Hindlimb muscle (tissue), 1 donor: ENCODE measurements at places on chromosomes 13 and 19.

DNA sequence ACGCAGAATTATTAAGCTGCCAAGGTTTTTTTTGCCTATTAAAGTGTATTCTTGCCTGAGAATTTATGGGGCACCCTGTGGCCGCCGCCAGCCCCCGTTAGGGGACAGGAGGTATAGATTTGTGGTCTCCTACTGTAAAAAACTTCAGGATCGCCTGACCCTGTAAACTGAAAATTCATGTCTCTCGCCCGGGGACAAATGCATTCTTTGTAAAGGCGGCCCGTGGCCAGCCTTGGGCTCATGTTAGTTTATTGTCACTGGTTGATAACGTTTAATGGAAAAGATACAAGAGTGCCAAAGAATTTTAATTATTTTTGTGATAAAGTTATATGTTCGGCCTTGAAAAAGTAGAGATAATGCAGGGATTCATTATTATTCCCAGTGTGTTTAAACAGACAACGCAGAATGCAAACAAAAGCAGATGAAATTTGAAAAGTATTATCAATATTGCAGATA is 141.7 kb downstream of the URI1 start:
- DNase-seq = no peak

GRCh38 chr19:51129716-51130115 is 5.0 kb downstream of the SIGLEC9 start:
- no peak for DNase-seq

GRCh38 chr19:49591731-49592485 is 926 bp downstream of the PRR12 start:
- DNase-seq = peak; percentile 55

DNA sequence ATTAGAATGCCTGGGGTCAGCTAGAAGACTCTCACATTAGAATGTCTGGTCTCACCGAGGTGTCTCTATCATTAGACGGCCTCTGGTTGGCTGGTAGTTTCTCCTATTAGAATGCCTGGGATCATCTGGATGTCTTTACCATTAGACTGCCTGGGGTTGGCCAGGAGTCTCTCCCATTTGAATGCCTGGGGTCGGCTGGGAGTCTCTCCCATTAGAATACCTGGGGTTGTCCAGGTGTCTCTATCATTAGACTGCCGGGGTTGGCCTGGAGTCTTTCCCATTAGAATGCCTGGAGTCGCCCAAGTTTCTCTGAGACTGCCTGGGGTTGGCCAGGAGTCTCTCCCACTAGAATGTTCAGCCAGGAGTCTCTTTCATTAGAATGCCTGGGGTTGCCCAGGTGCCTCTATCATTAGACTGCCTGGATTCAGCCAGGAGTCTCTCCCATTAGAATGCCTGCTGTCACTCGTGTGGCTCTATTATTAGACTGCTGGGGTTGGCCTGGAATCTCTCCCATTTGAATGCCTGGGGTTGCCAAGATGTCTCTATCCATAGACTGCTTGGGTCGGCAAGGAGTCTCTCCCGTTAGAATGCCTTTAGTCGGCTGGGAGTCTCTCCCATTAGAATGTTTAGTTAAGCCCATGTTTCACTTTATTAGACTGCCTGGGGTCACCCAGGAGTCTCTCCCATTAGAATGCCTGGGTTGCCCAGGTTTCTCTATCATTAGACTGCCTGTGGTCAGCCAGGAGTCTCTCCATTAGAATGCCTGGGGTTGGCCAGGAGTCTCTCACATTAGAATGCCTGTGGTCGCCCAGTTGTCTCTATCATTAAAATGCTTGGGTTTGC is 1467.8 kb downstream of the UQCRFS1 start:
- DNase-seq = no peak

DNA sequence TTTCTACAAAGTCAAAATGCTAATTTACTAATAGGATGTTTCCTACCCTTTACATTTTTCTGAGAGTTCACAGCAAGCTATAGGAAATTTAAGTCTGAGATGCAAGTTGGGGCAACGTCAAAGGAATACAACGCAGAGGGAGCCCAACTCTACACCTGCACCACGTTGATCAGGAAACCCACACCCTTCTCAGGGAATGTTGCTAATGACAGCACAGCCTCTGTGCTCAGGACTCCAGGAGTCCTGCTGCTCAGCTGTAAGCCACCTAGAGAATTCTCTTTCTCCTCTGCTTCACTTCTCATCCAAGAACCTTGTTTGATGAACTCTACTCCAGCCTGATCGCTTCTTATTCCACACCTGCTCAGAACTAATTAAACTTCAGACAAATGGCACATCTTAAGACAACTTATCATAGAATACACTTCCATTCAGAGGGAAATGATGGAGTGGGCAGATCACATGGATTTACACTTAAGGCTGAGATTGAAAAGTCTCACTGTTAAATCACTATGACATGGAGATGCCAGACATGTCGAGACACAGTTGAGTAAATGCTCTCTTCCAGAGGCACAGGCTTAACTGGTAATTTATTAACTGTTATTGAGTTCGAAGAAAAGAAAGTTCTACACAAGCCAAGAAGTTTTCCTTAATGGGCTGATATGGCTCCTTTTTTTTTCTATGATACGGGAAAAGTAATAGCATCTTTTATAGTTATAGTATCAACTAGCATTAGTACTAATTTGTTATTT is 811.6 kb upstream of the ARGLU1 start:
- no peak for DNase-seq

- DNase-seq = no peak
Observed at GRCh38 chr13:67827992-67828391, 597.9 kb upstream of the PCDH9 start.

DNA sequence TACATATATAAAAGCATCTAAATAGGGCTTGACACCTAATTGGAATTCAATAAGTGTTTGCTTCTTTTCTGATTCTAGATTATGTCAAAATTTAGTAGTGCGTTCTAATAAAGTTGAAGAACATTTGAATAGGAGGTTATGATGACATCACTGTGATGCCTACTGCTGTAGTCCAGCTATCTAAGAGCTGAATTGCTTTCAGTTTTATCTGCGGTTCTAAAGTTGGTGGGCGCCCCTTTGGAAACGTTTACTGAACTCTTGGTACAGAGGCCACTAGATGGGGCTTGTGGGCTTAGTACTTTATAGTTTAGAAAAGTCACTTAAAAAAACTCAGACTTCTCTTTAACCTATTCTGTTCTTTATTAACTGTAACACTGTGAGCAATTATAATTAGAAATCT is 776.9 kb downstream of the GPC5 start:
- peak; percentile 25 for DNase-seq

- DNase-seq = no peak
Observed at GRCh38 chr19:51766461-51766860, 5.5 kb downstream of the FPR2 start.

DNA sequence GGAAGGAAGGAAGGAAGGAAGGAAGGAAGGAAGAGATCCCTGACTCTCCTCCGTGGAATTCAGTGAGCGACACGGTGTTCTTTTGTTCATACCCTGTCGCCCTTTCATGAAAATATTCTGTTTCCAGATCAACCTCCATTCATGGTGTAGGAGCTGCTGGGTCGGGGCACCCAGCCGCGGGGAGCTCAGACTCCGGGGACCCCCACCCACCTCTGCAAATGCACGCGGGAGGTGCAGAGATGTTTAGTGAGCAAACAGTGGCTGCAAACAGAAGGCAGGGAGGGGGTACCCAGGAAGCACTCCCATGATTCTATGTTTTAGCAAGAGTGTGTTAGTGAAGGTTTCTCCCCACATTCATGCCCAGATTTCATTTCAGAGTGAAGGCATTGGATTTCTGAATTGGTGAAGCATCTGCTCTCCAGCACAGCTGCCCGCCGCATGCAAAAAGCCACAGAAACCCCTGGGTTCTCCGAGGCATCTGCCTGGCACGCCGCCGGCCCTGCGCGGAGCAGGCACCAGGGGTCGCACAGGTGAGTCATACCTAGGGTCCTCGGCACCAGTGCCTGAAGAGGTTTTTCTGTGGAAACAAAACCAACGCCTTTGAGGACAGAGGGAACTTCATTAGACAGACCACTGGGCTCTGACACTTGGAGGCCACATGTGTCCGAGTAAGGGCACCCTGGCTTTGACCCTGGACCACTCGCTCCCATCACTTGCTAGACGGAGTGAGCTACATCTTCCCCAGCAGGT is 80.6 kb downstream of the ZNF557 start:
- no peak for DNase-seq

DNA sequence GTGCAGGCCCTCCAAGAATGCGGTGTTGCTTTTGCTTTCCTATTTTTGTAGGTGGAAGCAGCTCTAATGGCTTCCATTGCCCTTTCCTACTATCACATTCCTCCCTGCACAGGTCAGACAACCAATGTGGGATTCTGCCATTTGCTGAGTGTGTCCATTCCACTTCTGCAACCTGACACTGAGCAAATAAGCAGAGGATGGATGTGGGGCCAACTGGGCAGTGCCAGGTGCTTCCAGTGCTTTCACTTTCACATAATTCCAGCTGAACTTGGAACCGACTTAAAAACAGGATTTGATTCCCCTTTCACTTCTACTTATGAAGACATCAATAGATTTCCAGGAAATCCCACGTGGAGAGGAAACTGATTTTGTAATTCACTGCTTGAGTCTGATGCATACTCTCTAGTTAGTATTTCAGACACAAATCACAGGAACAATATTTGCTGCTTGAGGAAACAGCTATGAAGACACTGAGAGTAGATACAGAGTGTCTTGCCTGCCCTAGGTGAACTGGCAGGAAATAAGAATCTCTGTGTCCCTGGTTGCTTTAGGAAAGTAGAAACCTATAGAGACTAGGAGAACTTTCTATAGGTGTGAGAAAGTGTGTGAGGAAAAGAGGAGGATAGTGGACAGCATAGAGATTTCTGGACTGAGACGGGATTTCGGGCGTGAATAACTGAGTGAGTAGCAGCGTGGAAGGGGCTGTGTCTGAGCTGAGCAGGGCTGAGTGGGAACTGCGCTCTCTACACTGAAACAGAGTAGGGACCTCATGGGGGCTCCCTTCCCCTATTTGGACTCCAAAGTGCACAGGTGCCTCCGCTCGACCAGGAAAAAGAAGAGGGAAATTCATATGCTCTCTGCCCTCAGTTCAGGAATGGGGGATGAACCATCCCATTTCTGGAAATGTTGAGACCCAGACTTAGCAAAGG is 22.5 kb downstream of the LGALS16 start:
- DNase-seq = no peak

DNA sequence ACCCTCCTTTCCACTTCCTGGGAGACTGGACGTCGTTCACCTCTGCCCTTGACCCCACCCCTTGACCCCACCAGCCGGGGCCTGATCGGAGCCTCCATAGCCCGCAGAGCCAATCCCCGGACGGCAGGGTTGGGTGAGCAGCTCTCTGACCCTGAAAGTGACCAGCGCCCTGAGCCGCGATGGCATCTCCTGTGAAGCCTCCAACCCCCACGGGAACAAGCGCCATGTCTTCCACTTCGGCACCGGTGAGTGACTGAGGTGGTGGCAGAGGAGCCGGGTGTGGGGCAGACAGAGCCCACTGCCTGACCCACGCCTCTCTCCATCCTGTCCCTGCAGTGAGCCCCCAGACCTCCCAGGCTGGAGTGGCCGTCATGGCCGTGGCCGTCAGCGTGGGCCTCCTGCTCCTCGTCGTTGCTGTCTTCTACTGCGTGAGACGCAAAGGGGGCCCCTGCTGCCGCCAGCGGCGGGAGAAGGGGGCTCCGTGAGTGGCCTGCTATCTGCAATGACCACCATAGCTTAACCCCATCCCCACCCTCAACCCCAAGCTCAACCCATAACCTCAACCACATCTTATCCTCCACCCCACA is 10.4 kb downstream of the BCAM start:
- no peak for DNase-seq

GRCh38 chr13:40271931-40272775 is 394.3 kb downstream of the FOXO1 start:
- DNase-seq = peak; percentile 70

- no peak for DNase-seq
Observed at GRCh38 chr19:46919324-46919723, 58.5 kb downstream of the ARHGAP35 start.

- DNase-seq = no peak
Observed at GRCh38 chr19:31058676-31059340, 290.4 kb downstream of the TSHZ3 start.

DNA sequence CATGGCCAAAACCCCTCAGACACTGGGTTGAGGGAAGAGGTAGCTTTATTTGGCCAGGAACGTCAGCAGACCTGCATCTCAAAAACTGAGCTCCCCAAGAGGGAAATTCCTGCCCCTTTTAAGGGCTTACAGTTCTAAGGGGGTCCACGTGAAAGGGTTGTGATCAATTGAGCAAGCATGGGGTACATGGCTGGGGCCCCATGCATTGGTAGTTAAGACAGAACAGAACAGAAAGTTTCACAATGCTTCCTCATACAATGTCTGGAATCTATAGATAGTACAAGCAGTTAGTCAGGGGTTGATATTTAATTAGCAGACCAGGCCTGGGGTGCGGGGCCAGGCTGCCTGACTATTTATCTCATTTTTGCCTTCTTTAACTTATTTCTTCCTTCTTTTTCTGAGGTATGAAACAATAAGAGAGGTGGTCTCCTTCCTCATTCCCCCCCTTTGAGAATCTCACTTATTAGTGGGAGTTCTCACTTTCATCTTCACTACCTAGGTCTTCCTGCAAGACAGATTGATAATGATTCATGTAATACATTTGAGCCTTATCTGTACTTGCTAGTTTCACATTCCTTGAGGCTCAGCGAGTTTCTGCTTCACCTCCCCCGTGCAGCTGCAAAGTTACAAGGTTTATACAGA is 84.8 kb downstream of the SLC25A15 start:
- no peak for DNase-seq

- peak; percentile 26 for DNase-seq
Observed at GRCh38 chr13:105410602-105411001, 1124.9 kb downstream of the EFNB2 start.

DNA sequence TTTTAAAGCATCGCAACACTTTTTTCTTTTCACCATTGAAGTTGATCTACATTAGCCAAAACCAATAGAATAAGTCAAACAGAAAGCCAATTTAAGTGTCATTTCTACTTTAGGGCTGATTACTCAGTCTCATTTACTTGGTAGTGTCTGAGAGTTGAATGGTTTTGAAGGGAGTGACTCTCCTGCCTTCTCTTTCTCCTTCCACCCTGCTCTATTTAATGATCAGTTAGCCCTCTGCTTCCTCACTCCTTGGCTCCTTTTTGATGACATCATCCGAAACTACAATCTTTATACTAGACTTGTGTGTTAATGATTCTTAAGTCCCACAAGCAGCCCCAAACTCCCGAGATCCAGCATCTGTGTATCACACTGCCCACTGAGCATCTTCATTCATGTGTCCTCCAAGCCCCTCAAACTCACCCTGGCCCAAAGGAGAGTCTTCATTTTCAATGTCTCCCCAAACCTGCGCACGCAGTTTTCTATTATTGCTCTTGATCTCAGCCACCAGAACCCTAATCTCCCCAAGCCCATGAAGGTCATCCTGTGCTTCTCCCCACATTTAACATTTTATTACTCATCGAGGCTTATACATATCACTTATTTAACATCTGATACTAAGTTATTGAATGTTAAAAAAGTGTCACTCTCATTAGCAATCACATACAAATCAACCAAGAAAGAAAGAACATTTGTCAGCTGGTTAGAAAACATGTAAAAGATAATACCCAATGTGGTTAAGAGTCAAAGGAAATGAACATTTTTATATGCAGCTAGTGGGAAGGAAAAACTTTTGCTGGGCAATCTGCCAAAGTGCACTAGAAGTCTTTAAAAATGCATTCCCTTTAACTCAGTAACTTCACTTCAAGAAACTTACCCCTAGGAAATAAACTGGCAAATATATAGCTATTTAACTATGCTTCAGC is 32.2 kb upstream of the ARGLU1 start:
- DNase-seq = peak; percentile 78
